ENCODE measurements at places on chromosomes 2 and 18.

DNA sequence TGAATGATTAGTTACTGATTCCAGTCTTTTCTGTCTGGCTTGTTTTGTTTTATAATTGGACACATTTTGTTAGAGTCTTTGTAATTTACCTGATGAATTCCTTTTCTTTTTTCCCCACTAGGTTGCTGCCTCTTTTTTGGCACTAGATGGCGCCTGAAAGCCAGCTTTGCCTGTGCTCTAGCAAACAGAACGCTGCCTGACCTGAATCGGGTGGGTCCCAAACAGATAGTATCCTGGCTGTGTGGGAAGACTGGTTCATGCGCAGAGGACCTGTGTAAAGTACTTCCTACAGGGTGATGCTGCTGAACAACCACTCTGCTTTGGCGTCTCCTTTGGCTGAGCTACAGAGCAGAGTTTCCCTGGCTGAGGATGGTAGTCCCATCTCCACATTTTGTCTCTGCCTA is 288.2 kb downstream of the IKZF2 start:
- peak; percentile 22 for DNase-seq

DNA sequence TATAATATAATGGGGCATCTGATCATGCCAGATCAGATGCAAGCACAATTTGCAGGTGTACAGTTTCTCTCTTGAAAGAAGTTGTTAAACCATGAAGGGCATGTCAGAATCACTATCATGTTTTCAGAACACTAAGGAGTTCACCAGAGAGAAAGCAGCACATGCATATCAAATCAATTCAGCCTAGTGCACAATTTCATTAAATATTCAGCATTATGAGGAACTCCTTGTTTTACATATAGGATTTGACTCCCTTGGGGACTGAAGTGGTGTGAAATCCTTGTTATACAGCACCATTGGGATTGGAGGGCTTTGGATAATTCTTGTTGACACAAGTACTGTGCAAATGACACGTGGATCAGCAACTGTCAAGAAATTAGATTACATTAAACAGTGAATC is 562.1 kb upstream of the KLHL29 start:
- DNase-seq = no peak

- no peak for DNase-seq
Observed at GRCh38 chr18:35038881-35039491, 2.2 kb upstream of the MAPRE2 start.

DNA sequence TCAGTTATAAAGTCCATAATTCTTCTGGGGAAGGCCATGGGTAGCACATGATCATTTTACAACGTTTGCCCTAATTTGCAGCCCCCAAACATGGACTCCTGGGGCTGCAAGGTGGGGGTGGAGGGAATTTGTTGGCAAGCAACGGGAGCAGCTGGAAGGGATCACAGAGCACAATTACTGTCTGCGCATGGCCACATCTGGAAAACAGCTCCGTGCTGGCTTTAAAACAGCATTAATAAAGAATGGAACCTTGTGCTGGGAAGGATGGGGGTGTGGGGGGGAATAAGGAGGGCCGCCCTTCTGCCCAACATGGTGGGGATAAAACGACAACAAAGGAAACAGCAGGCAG is 60.9 kb upstream of the SLC14A2 start:
- no peak for DNase-seq

DNA sequence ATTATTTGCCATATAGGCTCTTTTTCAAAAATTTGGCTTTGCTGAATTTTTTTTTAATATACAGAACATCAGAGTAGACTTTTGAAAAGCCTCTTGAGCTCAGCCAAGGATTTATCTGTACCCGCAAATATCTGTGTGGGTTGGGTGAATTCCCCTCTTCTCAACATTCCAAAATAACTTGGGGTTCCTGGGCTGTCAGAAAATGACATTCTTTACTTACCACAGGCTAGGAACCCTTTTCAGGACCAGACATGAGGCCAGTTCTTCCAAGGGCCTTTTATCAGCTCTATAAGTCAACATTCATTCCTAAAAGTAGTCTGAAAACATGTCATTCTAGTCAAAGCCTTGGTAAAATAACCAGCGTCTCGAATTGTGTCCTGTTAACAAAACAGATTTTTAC is 28.8 kb upstream of the FEZ2 start:
- no peak for DNase-seq

DNA sequence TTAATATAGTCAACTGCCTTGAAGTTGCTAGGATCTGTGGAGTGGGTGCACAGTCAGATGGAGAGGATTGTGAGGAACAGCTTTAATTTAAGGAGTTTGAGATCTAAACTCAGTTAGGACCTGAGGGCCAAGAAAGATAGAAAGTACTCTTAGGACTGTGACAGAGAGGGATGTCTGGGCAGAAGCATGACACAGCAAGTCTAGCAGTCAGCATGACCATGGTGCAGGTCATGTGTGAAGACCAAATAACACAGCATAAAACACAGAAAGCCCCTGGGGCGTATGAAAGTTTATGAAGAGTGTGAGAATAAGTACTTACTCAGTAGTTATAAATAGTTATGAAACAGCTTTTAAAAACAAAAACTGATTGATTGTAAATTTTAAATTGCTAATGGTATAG is 107.2 kb downstream of the GALNT1 start:
- no peak for DNase-seq

- no peak for DNase-seq
Observed at GRCh38 chr2:239903210-239903609, 121.9 kb downstream of the NDUFA10 start.

- DNase-seq = no peak
Observed at GRCh38 chr2:129711816-129712675, 267.4 kb upstream of the RAB6C start.

GRCh38 chr2:60867848-60868247 is 13.5 kb upstream of the REL start:
- no peak for DNase-seq

DNA sequence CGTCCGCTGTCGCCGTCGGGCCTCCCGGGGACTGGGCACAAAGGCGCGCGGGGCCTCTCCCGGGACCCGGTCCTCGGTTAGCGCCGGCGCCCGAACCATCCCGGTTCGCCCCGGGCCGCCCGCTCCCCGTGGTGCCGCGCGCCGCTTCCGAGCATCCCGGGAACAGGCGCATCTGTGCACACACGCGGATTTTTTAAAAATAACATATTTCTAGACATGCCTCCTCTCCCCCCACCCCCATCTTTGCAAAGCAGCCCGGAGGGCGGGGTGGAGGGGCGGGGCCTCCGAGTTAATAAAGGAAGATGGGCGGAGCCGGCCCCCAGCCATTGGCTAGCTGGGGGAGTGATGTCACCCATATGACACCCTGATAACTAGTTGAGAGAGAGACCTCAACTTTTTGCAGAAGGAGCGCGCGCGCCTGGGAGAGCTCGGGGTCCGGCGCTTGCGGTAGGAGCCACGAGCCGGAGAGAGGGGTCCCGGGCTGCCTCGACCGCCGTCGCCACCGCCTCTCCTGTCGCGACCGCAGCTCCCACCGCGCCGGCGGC is at the start of gene SOX11:
Gene SOX11, plus strand, starts transcription at position 400 of the 545 bp plus-strand sequence. CDS start 338 bp downstream, outside the sequence.
- peak; percentile 98 for DNase-seq

GRCh38 chr2:72778410-72778809 is 47.4 kb downstream of the EXOC6B start:
- no peak for DNase-seq

DNA sequence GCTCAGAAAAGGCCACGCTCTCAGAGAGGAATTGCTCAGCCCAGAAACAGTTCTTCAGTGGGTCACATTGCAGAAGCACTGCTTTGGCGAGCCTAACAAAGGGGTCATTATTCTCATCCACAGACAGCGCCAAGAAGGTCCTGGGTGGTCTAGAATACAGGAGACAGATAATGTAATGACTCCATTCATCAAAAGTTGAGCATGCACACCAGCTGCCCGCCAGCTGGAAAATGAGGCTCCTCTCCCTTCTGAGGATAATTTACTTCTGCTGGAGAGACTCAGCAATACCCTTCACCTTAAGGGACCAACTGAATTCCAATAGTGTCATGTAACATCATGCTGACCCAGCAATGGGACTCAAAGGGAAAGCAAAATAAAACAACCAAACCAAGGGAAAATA is 79.9 kb downstream of the TRIB2 start:
- DNase-seq = peak; percentile 15

- DNase-seq = no peak
Observed at GRCh38 chr2:115524452-115524851, 1082.0 kb downstream of the DPP10 start.

- DNase-seq = no peak
Observed at GRCh38 chr2:153770359-153770991, 101.2 kb upstream of the GALNT13 start.

GRCh38 chr2:164073101-164074074 is 337.6 kb upstream of the FIGN start:
- peak; percentile 91 for DNase-seq

DNA sequence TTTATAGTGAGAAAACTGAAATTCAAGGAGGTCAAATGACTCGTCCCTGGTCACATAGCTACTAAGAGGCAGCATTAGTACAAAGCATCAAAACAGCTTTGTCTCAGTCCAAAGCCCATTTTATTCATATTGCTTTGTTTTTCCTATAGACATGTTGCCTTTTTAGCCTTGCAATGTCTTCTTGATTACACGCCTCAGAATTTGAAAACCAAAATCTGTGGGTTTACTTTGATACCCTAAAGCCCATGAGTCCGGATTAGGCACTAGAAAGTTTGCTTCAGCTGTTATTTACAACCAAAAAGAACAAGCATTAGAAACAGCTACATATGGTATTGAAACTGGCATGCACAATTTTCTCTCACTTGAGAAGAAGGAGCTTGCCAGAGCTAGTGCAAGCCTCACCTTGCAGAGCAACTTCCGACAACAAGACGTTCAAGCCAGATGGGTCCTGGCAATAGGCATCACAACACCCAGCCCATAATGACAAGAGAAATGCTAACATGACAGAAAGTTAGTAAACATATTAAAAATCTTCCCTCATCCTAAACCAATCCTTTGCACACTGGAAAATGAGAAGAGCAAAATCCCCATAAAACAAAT is 276.8 kb downstream of the RIT2 start:
- no peak for DNase-seq

- DNase-seq = no peak
Observed at GRCh38 chr2:172196768-172197431, 94.2 kb upstream of the DLX2 start.

DNA sequence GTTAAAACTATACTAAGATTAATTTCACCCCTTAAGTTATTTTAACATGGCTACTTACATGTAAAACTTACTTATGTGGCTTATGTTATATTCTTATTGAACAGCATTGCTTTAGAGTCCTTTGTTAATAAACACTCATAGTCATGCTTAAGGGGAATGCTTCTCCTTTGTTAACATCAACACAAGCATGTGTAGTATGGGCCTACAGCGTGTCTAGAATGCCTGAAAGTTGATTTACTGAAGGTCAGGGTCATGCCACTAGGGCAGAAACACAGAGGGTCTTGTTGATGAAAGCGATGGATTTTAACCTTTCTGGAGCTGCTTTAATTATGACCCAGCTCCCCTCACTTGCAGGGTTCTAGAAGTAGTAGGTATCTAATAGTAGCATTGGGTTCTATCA is 159.8 kb upstream of the DLX2 start:
- DNase-seq = no peak

DNA sequence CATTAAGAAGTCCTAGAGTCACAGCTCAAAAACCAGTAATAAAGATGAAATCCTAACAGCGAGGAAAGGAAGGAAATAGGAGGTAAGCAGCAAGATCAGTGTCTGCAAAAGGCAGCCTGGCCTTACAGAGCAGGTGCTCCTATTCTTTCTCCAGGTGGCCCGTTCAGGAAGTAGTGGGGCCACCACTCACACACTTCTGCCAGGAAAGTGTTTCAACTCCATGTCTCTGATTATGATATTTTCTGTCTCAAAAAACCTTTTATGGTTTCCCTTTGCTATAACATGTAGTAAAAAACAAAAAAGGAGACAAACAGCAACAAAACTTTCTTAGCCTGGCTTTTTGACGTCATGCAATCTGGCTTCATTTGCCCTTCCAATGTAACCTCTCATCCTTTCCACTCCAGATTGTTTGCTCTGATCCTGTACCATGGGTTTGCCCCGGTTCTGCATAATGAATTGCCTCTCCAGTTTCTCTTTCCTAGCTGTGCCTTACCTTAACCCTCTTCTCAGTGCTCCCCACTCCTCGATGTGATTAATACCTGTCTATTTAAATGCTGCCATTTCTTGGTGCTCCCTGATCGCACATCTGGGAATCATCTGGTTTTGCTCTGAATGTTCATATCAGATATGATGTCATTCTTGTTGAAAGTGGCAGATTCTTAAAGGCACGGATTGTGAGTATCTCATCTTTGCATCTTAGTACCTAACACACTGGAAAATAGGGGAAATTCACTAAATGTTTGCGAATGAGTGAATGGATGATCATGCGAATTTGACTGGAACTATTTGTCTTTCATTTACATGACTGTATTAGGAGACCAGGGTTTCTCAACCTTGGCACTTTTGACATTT is 50.6 kb upstream of the PTPRM start:
- peak; percentile 16 for DNase-seq

GRCh38 chr2:31893094-31893493 is 117.7 kb downstream of the MEMO1 start:
- DNase-seq = no peak

DNA sequence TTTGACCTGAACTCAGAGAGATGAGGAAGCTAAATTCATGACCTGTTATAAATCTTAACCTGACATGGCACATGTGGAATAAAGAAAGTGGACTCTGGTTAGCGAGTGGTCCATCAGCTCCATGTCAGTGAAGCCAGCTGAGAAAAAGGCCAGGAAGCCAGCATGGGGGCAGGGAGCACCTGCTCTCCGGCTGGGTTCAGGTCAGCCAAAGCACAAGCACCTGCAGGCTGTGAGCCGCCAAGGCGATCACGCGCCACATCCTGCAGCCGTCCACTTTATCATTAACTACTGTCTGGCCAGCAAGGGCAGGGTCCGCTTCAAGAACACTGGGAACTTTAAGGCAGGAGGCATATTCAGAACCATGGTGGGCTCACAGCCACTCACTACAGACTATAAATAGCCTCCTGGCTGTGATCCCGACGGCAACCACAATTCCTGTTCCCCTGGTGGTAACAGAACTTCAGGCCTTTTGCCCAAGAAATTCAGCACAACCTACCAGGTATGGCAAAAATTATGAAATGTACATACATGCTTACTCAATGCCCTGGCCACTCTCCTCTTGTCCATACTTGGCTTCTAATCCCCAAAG is 35.5 kb downstream of the ACVR1 start:
- DNase-seq = no peak

DNA sequence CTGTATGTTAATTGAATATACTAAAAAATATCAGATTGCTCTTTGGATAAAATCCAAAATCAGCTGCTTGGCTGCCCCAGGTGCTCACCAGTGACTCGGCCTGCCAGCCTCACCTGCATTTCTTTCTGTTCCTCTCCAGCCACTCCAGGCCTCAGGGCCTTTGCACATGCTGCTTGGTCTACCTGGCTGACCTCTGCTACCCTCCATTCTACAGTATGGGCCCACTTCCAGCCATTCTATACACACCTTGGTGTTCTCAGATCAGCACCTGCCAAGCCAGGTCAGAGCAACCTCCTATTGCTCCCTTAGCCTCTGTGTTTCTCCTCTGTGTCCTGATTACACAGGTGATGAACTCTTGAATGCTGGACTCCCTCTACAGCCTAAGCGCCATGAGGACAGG is 106.6 kb upstream of the TWIST2 start:
- no peak for DNase-seq

GRCh38 chr2:130371723-130372054 is 15.8 kb downstream of the PTPN18 start:
- no peak for DNase-seq

- peak; percentile 82 for DNase-seq
Observed at GRCh38 chr2:25951071-25951547, 31.2 kb downstream of the KIF3C start.

Measured in SK-N-DZ (cell line).